MG63 (cell line): ENCODE measurements at places on chromosomes 3 and 15.

- DNase-seq = peak; percentile 9
Observed at GRCh38 chr3:152779653-152780052, 55.3 kb upstream of the P2RY1 start.

GRCh38 chr15:66502491-66502890, 2.2 kb downstream of the RPL4 start:
- DNase-seq = no peak

DNA sequence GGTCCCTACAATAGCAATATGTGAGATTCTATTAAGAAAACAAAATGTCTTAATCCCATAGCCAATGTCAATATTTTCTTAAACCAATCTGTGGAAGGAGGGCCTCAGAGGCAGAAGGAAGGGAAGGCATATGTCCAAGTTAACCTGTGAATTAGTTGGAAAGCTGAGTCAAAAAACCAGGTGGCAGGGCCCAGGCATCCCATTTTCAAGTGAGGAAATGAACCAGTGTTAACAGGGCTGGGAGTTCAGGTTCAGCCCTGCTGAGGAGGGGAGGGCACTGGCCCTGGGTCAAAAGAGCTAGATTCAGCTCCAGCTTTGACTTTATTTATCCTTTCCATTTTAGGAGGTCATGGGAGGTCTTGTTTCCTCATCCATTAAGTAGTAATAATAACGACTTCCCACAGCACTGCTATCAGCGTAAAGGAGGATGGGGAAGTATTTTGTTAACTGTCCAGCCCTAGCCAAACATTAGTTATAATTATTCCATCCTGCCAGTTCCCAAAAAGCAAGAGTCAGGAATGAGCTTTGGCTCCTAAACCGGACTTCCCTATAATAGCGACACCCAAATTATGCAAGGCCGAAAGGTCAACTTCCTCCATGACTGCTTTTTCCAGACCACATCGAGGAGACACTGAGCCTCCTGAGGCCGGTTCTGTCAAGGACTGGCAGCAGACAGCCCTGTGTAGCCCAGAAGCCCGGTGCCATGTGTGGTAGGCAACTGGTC, 3.2 kb downstream of the MASP1 start:
- DNase-seq = no peak

- DNase-seq = no peak
Observed at GRCh38 chr3:192062186-192062585, 601.2 kb downstream of the PYDC2 start.

DNA sequence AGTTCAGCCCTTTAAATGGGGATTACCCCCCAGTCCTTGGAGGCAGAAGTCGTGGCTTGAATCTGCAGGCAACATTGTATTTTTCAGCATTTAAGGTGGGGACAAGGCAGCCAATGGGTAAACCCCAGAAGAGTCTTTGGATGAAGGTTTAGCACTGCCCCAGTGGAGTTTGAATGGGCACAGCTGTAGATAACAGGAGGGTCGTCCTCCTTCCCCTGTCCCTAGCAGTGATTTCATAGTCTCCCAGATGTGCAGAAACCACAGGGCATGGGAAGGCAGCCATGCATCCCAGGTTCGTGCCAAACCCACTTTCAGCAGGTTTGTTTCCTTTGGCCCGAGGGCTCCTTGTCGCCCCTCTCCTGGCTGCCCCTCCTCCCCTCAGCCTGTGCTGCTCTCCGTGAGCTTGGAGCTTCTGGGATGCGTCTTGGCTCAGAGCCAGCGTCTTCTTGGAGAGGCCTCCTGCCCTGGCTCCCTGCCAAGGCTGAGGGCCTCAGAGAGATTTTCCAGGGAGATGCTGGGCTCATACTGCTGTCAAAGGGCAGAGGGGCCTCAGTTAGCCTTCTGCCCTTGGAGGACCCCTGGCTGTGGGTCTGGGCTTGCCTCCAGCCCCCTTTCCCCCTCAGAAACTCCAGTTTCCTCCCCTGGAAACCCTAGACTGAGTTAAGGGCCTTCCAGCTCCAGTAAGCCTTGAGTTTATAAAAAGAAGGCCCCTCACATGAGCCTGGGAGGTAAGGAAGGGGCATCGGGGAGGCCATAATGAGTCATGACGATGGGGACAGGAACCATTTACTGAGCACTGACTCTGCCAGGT, 48.9 kb upstream of the POLG start:
- peak; percentile 86 for DNase-seq

GRCh38 chr15:85504749-85505676, 124.6 kb downstream of the AKAP13 start:
- DNase-seq = peak; percentile 17

DNA sequence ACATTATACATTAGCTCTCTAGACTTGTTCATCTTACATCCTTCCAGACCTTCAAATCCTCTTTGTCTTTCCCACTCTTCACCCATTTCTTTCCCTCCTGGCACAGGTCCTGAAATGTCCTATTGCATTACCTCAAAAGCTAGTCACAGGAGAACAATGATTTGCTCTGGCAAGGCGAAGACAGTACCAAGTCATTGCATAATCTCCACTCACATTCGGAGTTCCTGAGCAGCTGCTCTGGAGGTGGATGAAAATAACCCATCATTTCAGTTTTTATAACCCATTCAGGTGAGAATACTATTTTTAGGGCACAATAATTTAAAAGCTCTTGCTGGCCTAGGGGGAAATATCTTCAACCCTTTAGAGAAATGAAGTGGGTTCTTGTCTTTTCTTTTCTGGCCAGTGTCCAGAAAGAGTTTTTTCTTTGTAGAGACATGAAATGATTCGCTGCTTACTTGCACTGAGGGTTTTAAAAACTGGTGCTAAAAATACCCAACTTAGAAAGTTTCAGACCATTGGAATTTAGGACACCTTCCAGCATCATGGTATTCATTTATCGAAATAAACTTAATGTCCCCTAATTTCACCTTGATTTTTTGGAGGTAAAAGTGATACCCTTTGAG, 23.4 kb upstream of the DYNC1LI1 start:
- peak; percentile 2 for DNase-seq

DNA sequence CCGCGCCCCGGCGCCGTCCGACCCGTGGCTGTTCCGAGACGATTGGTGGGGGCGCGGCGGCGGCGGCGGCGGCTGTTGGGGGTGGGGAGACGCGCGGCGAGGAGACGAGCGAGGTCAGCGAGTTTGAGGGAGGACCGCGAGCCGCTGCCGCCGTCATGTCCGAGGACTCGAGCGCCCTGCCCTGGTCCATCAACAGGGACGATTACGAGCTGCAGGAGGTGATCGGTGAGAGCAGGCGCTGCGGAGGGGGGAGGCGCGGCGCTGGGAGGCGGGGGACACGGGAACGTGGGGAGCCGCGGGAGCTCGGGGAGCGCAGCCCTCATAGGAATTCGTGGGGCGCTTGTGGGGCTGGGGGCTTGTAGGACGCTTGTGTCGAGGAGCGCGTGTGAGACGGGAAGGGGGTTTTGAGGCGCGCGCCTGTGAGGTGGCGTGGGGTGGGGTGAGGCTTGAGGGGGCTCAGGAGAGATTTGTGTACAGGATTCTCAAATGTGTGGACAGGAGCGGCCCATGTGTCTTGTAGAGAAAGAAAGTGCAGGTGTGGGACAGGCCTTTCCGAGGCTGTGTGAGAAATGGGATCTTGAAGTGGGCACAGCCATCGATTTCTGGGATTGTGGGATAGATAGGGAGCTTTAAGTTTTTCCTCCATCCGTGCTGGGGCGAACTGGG, 518 bp downstream of the OXSR1 start:
- no peak for DNase-seq

GRCh38 chr3:190863119-190863465, 598 bp upstream of the GMNC start:
- DNase-seq = no peak

- DNase-seq = peak; percentile 67
Observed at GRCh38 chr3:60609446-60609845, 641.8 kb downstream of the FHIT start.

- no peak for DNase-seq
Observed at GRCh38 chr3:116391296-116392201, 53.7 kb downstream of the LSAMP start.

DNA sequence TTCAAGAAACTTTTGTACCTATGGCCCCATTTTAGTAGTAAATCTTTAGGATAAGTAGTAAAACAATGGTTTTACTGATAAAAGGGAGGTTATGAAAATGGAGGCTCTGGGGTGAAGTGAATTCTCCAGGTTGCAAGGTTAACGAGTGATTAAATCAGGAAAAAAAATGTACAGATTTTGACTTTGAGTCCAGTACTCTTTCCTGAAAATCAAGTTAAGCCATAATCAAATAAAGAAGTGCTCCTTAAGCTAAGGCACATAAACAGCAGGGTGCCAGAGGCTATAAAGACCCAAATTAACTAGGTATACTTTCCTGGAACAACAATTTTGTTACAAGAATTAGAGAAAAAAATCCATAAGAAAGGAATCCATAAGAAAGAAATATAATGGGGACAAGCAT, 114.7 kb downstream of the DPH6 start:
- no peak for DNase-seq

DNA sequence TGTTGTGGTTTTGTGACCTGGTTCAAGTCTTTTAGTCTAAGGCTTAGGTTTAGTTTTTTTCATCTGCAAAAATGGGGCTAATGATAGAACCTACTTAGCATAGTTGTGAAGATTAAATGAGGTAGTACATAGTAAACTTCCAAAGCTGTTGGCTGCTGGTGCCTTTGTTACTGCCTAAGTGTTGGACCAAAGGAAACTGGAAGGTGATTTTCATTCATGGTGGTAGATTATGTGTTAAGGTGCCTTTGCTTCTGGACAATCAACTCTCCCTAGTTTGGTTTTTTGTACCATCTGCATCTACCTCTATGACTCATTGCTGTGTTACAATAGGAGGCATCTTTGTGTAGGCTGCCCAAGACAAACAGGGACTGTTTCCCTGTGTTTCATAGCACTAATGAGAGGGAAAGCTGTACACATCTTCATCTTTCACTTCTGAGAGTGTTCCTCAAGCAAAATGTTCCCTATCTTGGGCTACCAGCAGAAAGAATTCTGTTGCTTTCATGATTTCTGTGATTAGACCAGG, 3.2 kb downstream of the MAP2K1 start:
- DNase-seq = no peak

GRCh38 chr15:32843219-32843815, 125.5 kb downstream of the GREM1 start:
- peak; percentile 27 for DNase-seq

DNA sequence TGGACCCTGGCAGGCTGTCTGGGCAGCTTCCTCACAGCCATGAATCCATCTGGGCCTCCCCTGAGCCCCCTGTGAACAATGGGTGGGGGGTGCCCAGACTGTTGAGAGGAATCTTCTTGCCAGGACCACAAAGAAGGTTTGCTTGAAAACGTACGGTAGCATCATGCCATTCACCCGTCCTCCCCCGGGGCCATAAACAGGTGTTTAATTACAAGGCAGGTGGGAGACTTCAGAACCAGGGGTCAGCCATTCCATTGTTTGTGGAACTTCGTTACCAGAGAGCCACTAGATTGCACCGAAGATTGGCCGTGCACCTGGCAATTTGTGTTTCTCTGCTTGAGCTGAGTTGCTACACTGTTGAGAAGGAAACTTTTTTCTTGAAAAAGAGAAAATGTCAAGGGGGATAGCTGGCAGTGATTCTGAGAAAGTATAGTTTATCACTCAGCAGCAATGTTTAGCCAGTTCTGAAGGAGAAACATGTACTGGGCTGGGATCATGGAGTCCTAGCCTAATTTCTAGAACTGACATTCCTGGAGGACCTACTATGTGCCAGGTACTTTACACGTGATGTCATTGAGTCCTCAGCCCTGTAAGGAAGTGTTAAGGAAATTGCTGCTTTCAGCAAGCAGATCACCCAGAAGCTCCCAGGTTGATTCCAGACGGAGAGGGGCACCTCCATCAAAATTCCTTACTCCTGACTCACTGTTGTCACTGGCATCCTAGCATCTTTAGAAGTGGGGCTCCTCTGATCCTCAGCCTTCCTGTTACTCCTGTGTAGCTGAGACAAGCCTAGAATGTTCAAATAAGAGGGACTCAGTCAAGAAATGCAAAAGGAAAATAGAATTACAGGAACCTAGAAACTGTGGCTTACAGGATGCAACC, 103.8 kb upstream of the UBE2E1 start:
- DNase-seq = no peak
